ENCODE measurements at places on chromosomes 2 and 18.

- no peak for DNase-seq
These were observed 221.5 kb downstream of the RIT2 start for GRCh38 chr18:42893977-42894376.

DNA sequence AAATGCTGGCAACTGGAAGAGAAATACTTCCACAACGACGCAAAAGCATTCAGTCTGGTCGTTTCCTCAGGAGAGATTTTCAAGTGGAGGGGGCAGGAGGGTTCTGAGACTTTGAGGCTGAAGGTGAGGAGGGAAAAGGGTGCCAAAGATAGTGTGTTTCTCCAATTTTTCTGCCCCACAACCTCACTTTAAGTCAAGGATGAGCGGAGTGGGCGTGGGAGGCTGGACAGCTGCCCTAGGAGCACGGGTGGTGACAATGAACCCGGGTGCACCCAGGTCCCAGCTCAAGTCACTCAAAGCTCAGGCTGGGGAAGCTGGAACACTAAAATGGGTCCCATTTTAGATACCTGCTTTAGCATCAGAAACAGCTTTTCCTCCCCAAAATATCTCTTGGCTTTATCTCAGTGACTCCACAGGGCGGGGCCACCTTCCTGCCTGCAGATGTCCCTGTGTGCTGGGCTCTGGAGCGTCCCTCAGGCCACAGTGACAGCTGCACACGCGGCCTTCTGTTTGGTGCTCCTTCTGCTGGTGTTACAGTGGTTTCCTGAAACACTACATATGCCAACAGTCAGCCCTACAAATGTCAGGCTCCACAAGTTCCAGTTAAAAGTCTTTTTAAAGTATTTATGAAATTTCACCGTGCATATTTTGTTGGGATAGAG is 1.4 kb upstream of the MBP start:
- no peak for DNase-seq

DNA sequence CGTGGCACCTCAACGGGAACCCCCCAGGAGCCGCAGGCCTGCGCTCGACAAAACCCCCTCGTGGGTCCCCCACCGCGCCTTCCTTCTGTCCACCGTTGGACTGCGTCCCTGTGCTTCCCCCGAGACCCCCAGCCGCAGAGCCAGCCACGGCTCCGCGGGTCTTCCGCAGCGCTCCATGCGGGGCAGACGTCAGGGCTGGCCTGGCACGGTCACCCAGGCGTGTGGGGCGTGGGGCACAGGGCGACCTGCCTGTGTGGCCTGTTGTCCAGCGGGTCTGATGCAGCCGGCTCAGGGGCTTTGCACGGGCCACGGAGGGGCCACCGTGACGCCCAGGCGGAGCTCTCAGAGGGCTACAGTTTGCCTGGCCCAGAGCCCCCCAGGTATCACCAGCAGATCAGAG is 11.0 kb downstream of the NFATC1 start:
- DNase-seq, result no peak

DNA sequence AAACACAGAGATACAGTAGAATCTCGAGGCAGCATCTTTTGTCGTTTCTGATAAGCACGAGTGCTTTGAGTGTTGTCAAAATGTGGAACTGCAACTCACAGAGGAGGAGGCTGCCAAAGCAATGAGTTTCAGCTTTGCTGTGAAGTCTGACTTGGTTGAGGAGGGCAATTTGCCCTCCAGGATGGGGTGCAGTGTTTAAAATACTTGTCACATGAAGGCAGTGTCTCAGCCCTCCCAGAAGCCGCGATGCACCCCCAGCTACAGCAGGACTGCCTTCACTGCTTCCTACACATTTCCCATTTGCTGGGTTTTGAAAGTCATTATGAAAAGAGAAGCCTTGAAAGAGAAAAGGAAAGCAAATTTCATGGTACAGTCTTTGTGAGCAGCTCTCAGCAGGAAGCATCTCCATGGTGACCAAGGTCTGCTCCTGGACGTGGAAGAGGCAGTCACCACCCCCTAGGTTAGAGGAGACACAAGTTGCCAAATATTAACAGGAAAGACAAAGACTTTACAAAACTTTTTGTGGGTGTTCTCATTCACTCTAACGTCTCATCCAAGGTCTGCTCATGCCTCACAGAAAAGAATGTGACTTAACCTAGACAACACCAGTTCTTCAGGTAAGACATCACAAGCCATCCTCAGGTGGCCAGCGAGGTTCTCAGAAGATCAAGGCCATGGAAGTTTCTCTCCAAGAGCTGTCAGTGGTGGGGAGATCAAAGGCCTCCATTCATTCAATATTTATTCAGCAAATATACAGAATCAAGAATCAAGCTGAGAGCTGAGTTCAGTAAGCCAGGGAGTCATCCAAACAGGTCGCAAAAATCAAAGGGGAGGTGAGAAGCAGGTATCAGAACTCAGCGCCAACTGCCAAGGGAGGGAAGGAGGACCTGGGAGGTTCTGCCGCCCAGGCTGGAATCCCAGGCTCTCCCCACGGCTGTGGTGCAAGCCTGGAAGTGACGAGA is 476.0 kb downstream of the EIPR1 start:
- DNase-seq, result no peak

GRCh38 chr2:30234180-30234971 is 3.0 kb downstream of the LBH start:
- no peak for DNase-seq

- DNase-seq, result no peak
These were observed 109.0 kb downstream of the CERS6 start for GRCh38 chr2:168565112-168565511.

DNA sequence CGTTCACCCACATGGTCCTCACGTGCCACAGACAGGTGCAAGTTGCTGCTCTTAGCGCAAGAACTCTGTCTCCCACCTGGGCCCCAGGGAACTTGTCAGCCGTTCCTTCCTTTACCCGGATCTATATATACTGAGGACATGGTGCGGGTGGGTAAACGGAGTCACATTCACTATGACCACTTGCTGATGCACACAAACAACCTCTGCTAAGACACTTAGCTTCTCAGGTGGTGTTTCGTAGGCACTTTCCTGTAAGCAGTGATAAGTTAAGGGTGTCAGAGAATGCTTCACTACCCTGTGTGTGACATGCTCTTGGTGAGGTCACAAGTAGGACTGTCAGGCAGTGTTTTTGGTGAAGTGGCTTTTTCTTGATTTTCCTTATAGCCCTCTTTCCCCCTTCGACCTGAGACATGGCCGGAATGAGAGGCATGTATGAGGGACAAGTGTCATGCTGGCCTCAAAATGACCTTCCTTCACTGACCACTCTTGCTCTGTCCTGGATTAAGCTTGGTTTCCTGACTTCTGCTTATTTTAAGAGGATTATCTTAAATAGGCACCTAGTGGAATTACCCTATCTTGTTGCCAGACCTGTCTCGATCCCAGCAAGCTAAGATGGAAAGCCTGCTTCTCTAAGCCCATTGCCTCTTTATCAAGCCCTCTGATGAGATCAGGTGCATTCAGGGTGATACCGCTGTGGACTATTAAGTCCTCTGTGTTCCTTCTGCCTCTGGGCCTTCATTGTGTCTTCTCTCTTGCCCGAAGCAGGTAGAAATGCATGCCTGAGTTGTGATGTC is 97.1 kb upstream of the CELF4 start:
- DNase-seq, result no peak
